T-helper 2 cell (primary cell): ENCODE measurements at places on chromosomes 13 and 19.

GRCh38 chr19:5170329-5170745 is 170.3 kb downstream of the PTPRS start:
- no peak for DNase-seq

- no peak for DNase-seq
Observed at GRCh38 chr19:29093553-29093908, 119.4 kb downstream of the UQCRFS1 start.

DNA sequence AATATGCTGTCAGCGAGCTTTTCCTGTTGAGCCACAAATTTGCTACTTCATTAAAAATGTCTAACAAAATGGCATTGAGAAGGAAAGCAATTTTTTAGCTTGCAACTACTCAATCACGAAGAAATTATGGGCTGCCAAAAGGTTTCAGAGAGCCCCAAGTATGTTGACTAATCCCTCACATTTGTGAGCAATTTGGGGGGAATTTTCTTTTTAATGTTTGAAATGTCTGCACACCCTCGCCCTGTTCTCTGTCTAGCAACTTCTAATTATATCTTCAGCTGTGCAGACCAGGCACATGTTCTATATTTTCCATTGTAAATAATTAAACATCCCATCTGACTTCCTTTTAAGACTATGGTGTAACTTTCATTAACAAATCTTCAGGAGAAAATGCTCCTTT is 192.9 kb downstream of the DCT start:
- DNase-seq: no peak

DNA sequence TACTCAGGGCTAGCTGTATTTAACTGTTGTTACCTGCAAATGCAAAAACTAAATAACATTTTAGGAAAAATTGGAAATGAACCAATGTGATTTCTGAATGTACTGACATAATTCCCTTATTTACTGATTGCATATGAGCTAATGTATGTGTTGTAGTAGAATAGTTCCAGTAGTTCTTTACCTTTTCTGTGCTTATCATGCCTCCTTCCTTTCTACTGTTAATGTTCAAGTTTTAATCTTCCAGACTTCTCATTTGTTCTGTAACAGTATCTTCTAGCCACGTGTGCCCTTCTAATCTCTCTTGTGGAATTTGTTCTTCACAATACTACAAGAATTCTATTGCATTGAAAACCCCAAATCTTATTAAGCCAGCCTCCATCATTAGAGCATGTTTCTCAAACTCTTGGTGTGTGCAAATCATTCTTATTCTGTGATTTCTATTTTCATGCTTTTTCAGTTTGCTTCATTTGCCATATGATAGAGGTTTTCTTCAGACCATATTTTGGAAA is 17.7 kb downstream of the LSM14A start:
- no peak for DNase-seq

DNA sequence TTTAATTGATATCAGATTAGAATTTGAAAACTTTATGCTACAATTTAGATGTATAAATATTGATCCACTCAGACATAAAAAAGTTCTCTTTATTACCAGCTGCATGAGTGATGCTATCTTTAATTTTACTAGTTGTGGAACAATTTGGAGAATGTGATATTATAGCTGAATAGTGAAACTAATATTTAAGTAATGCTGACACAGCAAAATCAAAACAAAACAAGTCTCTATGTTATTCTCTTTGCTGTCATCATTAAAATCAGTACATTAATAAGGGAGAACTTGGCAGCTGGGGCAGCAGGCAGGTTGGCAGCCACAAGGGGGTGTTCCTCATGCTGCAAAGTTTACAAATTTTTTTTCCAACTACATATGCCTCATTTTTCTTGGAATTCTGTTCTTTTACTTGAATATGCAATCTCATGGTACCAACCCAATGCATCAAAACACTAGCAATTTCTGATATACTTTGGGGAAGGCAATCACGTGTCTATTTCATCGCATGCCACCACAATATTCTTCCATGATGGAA is 585.3 kb downstream of the FGF9 start:
- DNase-seq: no peak

DNA sequence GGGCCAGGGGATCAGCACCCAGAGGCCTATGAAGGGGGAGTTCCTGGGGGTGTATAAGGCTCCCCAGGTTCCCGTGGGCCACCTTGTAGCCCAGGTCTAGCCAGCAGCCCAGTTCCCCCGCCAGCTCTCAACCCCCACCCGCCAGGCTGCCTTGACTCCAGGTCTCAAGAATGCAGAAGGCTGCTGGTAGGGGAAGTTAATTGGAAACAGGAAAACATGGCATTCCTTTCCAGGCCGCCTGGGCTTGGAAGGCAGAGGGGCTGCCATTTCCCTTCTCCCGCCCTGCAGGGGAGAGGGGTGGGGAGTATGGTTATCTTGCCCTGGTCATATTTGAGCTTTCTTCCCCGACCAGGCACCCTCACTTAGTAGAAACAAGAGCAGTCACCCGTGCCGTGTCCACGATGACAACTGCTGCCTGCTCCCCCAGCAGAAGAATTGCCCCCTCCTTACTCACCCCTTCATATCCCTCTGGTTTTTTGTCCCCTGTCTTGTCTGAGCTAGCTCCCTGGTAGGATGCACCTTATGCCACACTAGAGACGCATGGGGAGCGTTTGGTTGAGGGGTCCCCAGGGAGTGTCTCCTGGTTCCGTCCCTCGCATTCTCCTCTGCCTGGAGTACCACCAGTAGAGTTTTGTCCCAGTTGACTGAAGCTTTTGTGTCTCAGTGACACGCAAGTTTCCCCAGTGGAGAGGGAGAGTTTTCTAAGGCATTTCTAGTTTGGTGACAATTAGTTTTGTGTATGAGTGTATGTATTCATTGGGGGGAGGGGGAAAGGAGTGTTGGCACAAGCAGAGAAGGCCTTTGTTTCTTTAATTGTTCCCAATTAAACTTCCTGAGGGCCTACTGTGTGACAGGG is 4.5 kb downstream of the BICRA start:
- DNase-seq: no peak

DNA sequence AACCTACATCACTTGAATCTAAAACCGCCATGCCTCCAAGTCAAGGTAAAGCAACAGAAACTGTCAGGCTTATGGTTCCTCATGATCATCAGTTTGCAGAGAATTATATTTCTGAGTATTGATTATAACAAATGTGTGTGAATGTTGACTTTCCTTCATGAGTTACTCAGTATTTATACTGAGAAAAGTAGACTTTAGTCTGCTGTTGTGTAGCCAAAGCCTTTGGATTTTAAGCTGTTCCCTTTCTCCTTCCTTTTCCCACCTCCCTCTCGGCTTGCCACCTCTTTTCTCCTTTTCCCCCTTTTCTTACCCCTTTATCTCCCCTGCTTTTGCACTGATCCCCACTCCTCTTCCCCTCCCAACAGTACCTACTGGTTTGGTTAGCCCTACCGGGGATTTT is 20.7 kb upstream of the GPR18 start:
- DNase-seq: no peak

DNA sequence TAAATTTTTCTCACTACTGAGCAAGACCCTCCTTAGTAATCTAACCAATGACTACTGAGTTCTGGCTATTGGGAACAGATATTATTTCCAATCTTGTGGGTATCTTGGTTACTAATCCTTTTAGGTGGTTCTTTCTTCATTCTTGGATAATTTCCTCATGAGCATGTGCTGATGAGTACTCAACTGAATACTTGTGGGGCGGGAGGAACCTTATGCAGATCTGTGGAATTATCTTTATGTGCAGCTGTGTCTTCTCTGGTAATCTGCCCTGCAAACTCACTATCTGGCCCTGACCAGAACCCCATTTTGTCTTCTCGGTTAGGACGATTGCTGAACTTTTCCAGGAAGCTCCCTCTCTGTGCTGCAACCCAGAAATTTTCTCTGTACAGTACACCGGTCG is 89.7 kb upstream of the TRPC4 start:
- DNase-seq: no peak

- no peak for DNase-seq
Observed at GRCh38 chr19:6916952-6917351, 29.6 kb downstream of the ADGRE1 start.

DNA sequence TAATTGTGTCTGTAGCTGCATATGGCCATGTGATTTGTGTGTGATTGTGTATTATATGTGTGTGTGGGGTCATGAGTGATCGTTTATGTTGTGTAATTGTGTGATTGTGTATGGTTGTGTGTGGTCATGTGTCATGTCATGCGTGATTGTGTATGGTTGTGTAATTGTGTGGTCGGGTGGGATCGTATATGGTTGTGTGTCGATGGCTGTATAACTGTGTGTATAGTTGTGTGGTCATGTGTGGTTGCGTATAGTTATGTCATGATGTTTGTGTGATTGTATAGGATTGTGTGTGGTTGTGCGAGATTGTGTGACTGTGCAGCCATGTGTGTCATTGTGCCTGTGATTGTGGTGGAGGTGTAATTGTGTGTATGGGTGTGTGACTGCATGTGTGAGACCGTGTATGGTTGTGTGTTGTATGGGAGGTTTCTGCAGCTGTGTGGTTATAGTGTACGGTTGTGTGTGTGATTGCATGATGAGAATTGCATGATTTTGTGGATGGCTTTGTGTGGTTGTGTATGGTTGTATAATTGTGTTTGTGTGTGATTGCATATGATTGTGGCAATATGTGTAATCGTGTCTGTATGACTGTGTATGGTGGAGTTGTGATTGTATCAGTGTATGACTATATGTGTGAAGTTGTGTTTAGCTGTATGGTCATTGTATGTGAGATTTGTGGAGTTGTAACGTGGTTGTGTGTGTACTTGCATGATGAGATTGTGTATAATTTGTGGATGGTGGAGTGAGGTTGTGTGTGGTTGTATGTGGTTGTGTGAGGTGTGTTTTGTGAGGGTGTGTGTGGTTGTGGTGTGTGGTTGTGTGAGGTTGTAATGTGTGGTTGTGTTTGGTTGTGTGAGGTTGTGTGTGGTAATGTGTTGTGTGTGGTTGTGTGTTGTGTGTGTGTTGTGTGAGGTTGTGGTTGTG is 2.2 kb downstream of the TMPRSS9 start:
- no peak for DNase-seq

DNA sequence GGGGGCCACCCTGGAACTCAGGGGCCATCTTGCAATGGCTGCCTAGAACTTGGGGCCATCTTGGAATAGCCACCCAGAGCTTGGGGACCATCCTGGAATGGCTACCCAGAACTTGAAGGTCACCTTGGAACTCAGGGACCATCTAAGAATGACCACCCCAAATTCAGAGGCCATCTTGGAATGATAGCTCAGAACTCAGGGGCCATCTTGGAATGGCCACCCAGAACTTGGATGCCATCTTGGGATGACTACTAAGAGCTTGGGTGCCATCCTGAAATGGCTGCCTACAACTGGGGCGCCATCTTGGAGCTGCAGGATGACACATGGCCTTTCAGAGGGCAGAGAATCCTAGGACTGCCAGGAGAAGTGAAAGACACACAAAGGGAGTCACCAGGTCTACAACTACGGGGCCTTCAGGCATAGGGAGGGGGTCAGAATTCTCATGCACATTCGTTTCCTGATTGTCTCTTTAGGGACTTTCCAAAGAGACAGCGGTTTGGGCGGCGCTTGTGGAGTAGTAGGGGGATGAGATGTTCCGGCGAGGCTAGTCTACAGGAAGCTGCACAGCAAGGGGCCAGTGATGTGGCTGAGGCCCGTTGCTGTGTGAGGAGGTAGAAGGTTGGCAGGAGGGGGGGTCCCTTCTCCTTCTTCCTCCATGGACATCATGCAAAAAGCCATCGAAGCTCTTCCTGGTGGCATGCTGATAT is 125.0 kb downstream of the IER2 start:
- DNase-seq: peak; percentile 58

DNA sequence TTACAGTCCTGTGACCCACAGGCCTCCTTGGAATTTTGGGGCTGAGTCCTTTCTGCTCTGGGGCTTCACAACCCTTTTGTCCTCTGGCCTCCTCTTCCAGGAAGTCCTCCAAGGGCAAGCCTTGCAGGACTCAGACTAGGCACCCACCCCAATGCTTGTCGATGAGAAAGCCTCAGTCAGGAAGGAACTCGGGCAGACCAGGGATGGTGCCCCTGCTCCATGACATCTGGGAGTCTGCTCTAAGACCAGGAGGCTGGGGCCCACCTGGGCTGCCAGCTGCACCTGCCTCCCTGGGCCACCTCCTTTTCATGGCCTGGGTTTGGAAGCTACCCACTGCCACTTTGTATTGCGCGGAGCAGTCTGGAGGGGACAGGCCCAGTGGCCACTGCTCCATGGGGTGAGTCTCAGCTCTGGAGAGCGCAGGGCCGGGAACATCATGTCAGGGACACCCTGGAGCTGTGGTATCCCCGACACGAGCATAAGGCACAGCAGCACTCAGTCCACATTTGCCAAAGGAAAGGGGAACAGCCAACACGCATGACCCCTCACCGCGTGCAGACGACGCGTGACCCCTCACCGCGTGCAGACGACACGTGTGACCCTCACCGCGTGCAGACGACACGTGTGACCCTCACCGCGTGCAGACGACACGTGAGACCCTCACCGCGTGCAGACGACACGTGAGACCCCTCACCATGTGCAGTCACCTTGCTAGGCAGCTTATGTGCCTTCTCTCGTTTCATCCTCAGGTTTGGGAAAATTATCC is 10.8 kb downstream of the C2CD4C start:
- DNase-seq: no peak

- no peak for DNase-seq
Observed at GRCh38 chr19:1360126-1360817, 23.4 kb upstream of the NDUFS7 start.

GRCh38 chr19:55451163-55451964 is 8.3 kb upstream of the SHISA7 start:
- no peak for DNase-seq

- no peak for DNase-seq
Observed at GRCh38 chr13:20389696-20390525, 135.7 kb downstream of the CRYL1 start.

GRCh38 chr19:3006075-3006767 is 22.9 kb downstream of the TLE2 start:
- DNase-seq: no peak

GRCh38 chr13:101205408-101205807 is 210.9 kb downstream of the NALCN start:
- no peak for DNase-seq

DNA sequence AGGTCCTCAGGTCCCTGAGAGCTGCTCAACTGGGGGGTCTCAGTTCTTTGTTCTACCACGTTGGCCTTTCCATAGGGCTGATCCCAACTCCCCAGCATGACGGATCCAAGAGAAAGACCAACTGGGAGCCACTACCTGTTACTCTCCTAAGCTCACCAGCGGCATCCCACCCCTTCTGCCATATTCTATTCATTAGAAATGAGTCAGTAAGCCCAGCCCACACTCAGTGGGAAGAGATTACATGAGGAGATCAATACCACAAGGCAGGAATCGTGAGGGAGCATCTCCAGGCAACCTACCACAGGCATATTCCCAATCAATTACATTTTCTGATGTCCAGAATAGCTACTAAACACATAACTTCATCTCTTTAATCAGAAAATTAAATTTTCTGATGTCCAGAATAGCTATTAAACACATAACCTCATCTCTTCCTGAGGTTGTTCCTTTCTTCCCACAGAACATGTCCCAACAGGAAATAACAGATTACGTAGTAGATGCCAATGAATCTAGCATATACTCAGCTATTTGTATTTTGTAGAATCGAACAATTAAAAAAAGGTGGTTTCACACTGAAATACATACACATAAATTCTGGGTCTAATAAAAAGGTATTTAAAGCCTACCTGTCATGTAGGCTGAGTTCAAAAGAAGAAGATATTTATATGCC is 708.1 kb upstream of the ARGLU1 start:
- DNase-seq: no peak
